Karpas-422 (cell line): ENCODE measurements at places on chromosomes 5 and 9. TPM values are rescaled to one million over a fixed set of nuclear protein-coding genes. Genes with fewer than 3 reads are reported as not detected.
A peak's percentile ranks its signal among the peaks of the same experiment; 100 is the strongest.

DNA sequence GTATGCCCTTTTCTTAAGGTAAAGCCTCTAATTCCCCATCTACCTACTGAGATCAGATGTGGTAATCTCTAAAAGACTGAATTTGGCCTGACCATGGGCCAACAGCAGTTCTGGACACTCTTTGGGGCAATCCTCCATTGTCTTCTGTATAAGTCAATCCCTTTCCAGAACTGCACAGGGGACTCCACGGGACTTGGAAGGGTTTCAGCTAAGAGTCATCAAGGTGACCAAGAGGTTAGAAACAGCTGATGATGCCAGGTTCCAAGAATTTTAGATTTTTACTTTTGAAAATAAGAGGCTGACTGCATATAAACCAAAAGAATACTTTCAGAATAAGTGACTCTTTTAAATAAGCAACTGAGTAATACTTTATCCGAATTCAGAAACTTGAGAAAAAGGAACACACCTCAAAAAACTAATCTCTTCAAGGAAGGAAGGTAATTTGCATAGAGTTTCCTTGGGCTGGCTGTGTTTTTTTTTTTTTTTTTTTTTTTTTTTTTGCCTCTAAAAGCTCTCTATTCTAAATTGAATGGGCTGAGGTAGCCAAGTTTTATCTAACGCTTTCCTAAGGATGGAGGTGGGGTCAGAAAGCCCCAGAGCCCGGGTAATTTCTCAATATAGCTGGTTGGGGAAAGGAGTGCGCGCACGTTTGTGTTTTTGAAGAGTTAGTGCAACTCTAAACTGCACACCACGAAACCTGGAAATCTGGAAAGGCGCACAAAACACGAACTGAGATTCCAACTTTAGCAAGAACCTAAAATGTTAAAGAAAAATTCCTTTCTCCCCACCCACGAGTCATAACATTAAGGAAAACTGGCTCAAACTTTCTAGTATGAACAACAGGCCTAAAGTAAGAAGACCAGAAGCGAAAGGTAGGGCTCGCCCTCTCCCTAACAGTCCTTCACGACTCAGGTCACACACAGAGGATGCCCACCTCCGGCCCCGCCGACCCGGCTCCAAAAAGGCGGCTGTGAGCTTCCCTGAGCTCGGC, 1.3 kb downstream of the VCP start:
- peak; percentile 76 for DNase-seq

DNA sequence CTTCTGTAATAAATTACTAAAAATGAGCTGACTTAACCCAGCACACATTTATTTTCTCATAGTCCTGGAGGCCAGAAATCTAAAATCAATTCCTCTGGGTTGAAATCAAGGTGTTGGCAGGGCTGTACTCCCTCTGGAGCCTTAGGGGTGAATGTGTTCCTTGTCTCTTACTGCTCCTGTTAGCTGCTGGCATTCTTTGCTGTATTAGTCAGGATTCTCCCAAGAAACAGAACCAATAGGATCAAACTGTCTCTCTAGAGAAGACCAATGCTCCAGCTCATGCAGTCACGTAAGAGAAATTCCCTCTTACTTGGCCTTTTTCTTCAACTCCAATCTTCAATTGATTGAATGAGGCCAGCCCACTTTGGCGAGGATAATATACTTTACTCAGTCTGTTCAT, 15.3 kb upstream of the CD180 start:
- peak; percentile 37 for DNase-seq

PDCD1LG2 gene
- not detected in 2 replicates for total RNA-seq

DNA sequence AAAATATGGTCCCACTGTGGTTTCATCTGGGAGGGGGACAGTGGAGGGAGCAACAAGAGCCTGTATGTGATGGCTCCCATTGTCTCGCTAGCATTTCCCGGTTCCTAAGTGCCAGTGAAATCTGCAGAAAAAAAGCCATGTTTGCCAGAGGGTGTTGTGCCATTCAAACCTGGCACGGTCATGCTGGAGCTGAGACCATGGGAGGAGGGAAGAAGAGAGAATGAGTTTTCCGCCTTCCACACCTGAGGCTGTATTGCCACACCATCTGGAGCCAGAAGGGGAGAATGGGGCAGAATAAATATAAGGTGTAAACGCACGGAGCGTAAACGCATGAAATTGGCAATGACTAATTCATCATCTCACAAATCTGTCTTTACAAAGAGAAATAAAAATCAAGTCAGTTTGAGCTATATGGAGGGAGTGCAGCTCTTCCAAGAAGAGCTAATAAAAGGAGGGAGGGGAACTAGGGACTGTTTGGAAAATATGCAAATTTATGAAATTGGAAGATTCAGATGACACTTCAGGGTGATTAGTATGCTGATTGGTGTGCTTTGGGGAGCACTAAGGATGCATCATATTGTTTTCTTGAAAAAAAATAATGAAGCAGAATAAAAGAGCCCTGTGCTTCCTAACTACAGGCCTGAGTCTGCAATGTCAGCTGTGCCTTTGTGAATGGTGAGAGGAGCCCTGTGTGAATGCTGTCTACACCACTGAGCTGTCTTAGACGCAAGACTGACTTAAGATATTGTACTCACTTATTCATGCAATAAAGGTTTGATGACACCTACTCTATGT, 237.9 kb downstream of the NSG2 start:
- DNase-seq = no peak

DNA sequence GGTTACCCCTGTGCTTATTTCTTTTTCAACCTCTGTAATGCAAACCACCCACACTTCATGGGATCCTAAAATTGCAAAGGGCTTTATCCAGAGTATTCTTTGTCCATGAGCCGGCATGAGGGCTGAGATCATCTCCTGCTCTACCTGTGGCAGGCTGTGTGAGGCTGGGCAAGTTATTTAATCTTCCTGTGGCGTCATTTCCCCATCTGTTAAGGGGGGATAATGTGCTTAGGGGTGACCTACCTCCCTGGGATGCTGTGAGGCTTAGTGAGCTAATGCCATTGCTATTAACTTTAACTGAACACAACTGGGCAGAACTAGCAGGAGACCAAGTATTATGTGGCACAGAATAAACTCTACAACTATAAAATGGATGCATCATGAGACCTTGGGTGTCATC, 17.0 kb downstream of the FRMPD1 start:
- no peak for DNase-seq
